Left hindlimb (tissue), 1 donor: ENCODE measurements at places on chromosomes 1 and 21.

DNA sequence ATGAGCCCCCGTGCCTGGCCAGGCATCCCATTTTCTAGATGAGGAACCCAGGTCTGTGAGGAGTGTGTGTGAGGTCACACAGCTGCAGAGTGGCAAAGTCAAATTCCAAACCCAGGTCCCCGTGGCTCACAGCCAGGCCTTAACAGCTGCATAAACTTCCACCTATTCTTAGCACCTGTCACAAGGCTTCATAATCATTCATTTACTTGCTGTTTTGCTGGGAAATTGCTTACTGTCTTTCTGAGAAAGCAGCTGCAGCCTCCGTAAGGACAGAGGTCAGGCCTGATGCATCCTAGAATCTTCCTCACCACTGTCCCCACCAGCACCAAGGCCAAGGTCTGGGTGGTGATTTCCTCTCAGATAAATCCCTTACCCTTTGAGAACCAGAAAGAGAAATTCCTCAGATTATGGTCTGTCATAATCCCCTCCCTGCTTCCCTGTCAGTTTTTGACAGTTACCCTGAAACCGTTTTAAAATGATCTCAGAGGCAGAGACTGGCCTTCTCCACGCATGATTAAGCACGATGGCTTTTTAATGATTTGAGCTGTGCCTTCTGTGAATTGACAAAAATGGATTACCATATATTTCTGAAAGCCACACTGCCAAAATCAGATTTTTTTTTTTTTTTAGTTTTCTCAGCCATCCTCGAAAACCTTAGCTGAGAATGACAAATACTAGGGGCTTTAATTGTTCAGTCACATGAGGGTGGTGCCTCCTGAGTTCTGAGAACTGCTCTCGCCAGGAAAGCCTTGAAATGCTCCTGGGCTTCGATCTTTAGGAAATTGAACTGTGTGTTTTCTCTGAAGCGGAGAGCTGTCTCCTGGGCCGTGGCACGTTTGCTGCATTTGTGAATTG lies 70.0 kb upstream of the SELENON start:
- DNase-seq, result peak; percentile 39

GRCh38 chr1:99534638-99534930 lies 111.3 kb upstream of the PALMD start:
- DNase-seq, result no peak

GRCh38 chr1:153646672-153647345 lies 11.7 kb upstream of the SNAPIN start:
- DNase-seq, result no peak

- DNase-seq, result no peak
These were observed 11.5 kb downstream of the FCRL5 start for GRCh38 chr1:157540852-157541251.

- no peak for DNase-seq
These were observed 135.5 kb upstream of the JUN start for GRCh38 chr1:58919226-58919958.

- DNase-seq, result peak; percentile 8
These were observed 28.9 kb downstream of the MATN1 start for GRCh38 chr1:30694280-30695175.

- DNase-seq, result no peak
These were observed 8.3 kb upstream of the CYP4B1 start for GRCh38 chr1:46790446-46791101.

GRCh38 chr1:20662110-20662475 lies 924 bp upstream of the DDOST start:
- DNase-seq, result no peak

- DNase-seq, result no peak
These were observed 3.0 kb downstream of the HECTD3 start for GRCh38 chr1:45008076-45008475.
